ENCODE measurements at places on chromosomes 7 and 10. TPM values are rescaled to one million over a fixed set of nuclear protein-coding genes. Genes with fewer than 3 reads are reported as not detected.

STEAP2 gene
- 6.1 TPM for total RNA-seq

SLIT1 gene
- not detected for total RNA-seq

RNF148 gene
- not detected for total RNA-seq

NEBL gene
- total RNA-seq = 0.32 TPM

OR2A42 gene
- not detected for total RNA-seq

EGFR gene
- total RNA-seq = 161 TPM

MMD2 gene
- not detected for total RNA-seq

TBC1D12 gene
- 5.1 TPM for total RNA-seq

FRAT1 gene
- 1.0 TPM for total RNA-seq

GPER1 gene
- total RNA-seq = 0.07 TPM

LEP gene
- not detected for total RNA-seq

PILRA gene
- total RNA-seq = 0.25 TPM

PPP1R3A gene
- not detected for total RNA-seq

SYT15B gene
- total RNA-seq = not detected
